ENCODE measurements at places on chromosomes 1 and 21.

DNA sequence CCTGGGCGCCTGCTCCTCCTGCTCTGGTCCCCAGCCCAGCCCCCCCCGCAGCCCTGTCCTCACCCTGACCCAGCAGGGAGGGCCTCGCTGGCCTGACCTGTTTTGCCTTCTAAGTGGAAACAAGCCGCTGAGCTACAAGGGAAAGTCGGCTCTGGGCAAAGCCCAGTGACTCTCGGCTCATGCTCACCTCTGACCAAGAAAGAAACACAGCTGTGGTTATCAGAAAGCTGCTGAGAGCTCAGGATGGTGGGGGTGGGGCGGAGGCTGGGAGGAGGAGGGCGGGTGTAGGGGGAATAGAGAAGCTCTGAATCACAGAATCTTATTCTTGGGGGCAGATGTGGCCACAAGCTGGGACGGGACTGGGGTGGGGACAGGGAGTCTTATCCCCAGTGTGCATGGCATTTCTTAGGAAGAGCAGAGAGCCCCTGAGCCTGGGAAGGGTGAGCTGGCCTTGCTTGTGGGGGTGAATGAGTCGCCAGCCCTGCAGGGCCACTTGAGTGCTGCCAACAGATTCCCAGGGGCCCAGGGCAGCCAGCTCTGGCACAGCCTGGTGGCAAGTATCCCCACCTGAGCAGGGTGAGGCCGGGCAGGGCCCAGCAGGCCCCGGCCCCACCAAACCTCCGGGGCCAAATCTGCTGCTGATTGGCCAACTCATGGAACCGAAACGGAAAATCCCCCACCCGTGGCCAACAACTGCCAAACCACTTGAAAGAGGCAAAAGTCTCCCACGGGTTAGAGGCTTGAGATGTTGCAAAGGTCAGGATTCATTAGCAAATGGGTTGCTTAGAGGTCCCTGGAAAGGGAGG, 120.6 kb downstream of the SPSB1 start:
- DNase-seq = no peak

DNA sequence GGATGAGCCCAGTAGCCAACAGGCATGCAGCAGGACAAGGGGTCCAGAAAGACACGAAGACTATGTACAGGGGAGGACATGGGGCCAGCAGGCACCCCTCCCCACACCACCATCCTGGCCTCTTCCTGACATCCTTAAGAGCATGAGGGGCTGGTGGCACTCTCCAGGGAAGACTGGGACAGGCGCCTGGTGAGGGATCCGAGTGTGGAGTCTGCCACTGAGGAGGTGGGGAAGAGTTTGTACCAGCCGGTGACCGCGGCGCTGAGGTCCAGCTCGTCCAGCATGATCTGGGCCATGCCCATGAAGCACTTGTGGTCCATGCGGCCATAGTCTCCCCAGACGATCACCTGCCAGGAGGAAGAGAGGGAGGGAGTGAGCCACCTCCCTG, 39.1 kb downstream of the RIMS3 start:
- no peak for DNase-seq

- DNase-seq = no peak
These were observed 268.5 kb downstream of the PTPRC start for GRCh38 chr1:198907423-198907746.

- DNase-seq = no peak
These were observed 20.1 kb downstream of the MGST3 start for GRCh38 chr1:165650981-165651625.

DNA sequence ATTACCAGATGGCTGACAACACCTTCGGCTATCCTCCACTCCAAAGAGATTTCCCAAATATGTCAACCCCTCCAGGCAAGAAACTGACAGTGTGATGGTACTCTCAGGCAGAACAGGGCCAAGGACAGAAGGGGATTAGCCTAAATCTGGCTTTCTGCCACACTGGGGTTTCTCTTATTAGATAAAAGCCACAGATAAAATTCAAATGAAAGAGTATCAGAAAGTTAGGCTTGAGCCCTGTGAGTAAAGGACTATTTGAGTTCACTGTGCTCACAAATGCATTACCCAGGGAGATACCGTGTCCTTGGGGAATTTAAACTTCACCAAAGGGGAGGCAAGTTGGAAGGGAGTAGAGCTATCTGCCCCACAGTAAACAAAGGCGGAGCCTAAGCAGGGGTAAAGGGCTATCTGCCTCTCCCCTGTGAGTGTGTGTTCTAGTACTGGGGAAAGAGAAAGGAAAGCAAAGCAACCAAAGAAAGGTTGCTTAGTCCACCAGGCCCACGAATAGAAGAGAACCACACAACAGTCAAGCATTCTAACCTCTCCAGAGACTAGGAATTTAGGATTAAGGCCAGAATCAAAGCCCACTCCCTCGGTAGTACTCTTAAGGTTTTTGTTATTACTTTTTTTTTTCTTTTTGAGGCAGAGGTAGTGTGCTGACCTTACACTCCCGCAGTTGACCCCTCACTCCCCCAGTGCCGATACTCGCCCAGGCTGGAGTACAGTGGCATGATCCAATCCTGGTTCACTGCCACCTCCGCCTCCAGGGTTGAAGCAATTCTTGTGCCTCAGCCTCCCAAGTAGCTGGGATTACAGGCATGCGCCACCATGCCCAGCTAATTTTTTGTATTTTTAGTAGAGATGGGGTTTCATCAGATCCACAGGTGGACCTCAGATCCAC, 12.7 kb downstream of the TPM3 start:
- DNase-seq = no peak

DNA sequence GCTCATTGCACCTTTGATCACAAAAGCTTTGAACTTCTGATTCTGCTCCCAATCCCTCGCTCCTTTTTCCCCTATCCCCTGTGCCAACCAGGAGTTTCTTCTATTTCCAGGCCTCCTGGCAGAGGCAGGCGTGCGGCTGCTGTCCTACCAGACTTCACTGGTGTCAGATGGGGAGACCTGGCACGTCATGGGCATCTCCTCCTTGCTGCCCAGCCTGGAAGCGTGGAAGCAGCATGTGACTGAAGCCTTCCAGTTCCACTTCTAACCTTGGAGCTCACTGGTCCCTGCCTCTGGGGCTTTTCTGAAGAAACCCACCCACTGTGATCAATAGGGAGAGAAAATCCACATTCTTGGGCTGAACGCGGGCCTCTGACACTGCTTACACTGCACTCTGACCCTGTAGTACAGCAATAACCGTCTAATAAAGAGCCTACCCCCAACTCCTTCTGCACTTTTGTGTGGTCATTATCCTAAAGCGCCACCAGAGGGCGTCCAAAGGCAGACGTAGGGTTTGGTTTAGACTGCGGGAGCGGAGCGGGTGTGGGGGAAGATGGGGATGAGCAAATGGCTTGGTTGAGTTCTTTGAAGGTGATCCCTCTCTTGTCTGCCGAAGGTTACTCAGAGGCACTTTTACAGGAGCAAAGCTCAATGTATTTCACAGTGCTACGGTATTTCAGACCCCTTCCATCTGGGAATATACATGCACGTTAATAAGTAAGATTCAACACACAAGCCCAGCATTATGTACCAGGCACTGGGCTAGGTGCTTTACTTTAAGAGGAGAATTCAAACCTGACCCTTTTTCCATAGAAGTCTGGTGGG, 24.7 kb downstream of the HMGCS2 start:
- no peak for DNase-seq

DNA sequence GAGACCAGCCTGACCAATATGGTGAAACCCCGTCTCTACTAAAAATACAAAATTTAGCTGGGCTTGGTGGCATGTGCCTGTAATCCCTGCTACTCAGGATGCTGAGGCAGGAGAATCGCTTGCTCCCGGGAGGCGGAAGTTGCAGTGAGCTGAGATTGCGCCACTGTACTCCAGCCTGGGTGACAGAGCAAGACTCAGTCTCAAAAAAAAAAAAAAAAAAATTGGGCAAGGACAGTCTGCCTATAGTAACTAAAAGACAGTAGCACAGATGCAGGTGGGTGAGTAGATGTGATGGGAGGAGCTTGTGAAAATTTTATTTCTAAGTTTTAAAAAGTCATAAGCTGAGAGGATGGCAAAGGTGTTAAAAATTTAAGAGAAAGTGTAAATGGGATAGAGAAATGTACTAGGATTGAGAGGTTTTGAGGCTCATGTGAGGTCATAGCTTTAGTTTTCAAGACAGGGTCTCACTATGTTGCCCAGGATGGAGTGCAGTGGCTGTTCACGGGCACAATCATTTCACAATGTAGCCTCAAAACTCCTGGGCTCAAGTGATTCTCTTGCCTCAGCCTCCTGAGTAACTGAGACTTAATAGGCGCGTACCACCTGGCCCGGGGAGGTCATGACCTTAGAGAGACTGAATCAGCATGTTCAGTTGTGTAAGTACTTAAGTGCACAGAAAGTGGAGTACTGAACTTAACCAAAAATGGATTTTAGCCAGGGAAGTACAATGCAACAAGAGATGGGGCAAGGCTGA, 33.7 kb downstream of the PTP4A2 start:
- DNase-seq = no peak

DNA sequence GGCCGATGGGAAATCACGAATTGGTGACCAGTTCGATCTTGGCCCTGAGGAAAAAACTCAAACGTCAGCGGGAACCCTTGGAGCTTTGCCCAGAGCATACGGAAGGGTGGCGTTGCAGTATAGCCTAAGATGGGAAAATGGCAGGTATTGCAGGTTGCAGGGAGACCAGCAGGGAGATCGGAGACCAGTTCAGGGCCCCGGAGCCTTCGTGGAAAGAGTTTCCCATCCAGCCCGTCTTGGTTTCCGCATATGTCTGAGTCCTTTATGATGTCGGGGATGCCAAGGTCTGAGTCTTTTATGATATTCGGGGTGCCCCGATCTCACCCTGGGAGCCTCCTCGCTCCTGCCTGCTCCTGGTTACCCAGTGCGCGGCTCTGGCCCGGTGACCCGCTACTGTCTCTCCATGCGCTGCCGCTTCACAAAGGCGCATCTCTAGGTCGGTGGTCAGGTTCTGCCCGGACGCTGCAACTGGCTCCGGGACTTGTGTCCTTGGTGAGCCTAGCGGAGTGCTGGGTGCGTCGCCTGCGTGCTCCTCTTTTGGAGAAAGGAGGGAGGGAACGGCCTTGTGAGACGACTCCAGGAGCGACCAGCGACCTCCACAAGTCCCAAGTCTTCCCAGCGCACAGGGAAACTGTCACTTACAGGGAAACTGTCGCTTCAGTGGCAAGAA, 94.2 kb downstream of the PRKAB2 start:
- DNase-seq = no peak

GRCh38 chr1:112544011-112544688, 35.4 kb downstream of the WNT2B start:
- no peak for DNase-seq

- no peak for DNase-seq
These were observed 75.8 kb upstream of the VTCN1 start for GRCh38 chr1:117286562-117286961.

DNA sequence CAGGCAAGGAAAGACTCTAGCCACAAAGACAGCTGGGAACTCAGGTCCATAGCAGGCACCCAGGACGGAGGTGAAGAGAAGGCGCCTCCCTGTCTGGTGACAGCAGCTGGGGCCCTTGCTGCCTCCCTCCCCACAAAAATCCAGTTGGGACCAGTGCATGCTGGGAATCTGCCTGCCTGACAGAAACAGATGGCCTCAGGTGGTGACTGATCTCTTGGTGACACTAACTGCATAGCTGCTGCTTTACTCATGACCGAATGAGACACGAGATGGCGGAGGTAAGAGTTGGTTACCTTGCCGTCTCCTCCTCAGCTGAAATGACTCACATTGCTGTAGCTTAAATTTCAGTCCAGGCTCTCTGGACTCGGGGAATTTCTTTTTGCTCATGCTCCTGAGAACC, 130.3 kb downstream of the FGGY start:
- DNase-seq = no peak

DNA sequence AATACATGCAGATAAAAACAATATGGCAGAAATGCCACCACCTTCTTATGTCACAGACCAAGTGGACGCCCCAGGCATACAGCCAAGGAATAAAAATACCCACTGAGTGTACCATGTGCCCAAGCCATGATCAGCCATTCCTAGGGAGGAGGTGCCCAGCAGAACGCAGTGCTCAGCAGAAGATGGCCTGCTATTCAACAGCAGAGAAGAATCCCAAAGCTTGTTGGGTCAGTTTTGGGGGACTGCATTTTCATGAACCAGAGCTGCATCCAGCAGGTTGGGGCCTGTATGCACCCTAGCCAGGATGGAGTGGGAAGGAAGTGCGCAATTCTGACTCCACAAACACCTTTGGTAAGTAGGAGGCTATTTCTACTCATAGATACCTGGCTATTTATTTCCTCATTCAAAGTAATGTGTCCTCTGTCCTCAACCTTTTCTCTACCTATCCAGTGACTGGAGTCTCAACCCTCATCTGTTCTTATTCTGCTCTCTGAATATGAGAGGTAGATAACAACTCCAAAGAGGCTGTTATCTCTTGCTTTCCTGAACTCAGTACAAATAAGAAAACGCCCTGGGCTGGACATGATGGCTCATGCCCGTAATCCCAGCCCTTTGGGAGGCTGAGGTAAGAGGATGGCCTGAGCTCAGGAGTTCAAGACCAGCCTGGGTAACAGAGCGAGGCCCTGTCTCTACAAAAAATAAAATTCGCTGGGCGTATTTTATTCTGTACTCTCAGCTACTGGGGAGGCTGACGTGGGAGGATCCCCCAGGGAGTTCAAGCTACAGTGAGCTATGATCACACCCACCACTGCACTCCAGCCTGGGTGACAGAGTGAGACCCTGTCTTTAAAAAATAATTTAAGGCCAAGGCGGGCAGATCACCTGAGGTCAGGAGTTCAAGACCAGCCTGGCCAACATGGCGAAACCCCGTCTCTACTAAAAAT, 2.5 kb upstream of the PLEKHM2 start:
- no peak for DNase-seq

DNA sequence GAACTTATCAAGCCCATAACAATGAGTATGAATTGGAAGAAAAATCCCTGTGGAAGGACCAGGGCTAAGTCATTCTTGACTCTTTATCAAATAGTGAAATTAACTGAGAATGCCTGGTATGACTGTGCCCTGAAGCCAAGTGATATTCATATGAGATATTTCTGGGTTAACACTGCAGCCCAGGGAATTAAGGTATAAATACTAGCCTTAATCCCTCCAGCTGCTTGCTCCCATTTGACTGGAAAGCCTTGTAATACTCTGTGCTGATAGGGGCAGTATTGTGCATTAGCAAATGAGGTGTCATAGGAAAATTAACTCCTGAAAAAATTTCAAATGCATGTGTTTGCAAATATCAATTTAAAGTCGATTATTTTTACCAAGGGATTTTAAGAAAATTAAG, 568.8 kb downstream of the LMO4 start:
- no peak for DNase-seq

- no peak for DNase-seq
These were observed 7.9 kb upstream of the AMPD1 start for GRCh38 chr1:114703242-114703641.

DNA sequence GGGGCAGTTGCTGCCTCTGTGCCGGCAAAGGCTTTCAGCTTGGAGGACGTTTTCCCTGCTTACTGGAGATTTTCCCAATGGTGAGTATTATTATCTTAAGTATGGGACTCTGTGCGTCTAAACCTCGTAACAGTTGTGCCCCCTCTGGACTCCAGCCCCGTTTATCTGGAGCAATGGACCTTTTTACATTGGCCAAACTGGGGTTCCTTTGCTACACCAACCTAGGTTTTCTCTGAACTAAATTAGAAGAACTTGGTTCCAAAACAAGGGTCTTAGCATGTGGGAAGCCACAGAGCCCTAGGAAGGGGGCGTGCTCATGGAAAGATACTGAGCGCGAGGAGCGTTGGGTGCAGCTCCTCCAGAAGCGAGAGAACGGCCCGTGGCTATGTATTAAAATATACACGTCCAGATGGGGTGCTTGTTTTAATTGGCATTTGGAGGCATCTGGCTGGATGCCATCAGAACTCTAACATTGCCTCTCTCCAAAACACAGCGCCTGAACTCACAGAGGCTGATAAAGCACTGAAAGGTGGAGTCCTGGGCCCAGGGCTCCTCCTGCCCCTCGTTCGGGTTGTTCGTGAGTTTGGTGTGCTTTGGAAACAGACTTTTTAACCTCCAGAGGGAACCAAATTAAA, 28.4 kb downstream of the POFUT2 start:
- no peak for DNase-seq

Measured in NCI-H1436 treated with DMSO at 0.1 percent for 48 hours (cell line).